ENCODE measurements at places on chromosomes 7 and 10.

GRCh38 chr7:112112822-112113255, 93.4 kb downstream of the DOCK4 start:
- no peak for DNase-seq

GRCh38 chr7:93238748-93239147, 6.6 kb downstream of the VPS50 start:
- no peak for DNase-seq

DNA sequence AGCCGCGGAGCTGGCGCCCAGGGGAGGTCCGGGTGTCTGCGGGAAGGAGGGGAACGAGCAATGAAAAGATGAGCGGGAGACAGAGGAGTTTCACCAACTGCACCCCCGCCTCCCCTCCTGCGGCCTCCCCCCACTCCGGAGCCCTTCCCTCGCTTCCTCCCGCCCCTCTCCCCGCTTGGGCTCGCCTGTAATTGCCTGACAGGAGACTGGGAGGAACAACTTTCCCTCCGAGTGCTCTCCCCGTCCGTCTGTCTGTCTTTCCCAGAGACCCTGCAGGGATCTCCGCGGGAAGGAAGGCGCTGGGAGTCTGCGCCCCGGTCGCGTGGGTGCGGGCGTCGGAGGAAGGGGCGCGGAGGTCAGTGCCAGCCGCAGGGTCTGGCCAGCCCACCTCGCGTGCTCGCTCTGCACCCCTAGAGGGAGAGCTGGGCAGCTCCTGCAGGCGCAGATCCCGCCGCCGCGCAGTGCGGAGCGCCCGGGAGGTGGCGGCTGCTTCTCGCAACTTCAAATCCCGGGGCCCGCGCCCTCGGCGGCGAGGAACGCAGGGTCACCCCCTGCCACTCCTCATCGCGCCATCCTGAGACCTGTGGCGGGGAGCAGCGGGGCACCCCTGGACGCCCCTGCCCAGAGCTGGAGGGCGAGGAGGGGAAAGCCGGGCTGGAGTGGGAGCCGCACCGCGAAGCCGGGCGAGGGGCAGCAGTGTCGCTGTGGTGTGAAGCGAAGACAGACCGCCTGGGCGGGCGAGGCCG, 511 bp upstream of the NRP1 start:
- no peak for DNase-seq

DNA sequence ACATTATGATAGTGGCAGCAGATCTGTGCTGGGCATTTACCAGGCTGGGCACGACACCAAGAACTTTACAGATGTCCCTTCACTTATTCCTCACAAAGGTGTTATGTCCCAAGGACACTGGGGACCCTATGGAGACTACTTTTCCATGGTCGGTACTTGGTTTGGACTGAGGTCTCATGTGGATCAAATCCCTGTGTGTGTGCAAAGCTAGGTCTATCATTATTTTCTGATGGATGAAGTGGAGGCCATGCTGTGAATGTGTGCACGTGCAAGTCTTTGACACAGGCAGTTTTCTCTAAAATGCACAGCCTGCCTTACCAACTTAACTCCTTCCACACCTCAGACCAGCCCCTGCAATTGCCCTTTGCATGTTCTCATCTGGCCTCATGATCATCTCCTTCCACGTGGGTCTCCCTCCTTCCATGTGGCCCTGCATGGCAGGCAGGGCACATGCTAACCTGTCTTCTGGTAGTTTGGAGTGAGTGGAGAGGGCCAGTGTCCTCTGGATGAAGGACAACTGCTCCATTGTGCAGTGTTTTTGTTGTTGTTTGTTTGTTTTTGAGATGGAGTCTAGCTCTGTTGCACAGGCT, 16.0 kb upstream of the ZNF273 start:
- DNase-seq = no peak

DNA sequence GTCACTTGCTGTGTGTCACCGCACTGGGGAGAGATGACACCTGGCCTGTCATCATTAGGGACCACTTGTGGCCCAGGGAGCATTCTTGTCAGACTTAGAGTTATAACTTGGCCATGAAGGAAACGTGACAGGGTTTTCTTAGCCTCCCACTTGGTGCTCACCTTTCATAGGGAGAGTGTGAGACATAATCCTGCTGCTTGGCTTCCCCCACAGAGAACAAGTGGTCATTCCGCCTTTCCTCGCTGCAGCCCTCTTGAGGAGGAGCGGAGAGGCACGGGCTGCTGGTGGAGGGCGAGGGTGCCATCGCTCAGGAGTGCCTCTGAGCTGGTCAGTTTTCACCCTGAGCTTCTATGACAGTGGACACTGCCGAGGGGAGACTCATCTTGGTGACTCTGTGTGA, 125.0 kb upstream of the GJD4 start:
- DNase-seq = no peak

DNA sequence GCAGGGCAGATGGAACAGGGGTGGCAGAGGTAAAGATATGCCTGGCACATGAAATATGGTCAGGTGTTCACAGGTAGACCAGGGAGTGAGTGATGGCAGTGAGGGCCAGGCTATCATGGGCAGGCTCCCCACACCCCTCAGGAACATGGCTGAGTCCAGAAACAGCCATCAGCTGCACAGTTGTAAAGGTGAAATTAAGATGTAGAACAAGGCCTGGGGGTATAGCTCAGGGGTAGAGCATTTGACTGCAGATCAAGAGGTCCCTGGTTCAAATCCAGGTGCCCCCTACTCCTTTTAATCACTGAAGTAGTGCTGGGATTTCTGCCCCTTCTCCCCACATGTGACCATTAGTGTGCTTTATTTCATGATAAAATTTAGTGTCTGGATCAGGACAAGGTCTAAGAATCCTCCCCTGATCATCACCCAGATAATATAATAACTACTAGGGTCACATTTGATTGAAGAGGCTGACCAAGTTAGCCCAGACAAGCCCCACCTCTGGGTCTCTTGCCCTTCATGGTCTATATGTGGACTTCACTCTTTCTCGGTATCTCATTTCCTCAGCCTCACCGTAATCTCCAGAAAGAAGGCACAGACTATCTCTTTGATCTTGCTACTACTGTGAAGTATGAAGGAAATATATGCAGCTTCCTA, 69.0 kb downstream of the ZNF783 start:
- no peak for DNase-seq

GRCh38 chr10:132816718-132817117, 30.8 kb upstream of the NKX6-2 start:
- no peak for DNase-seq

GRCh38 chr10:8577686-8578085, 523.2 kb downstream of the GATA3 start:
- no peak for DNase-seq

DNA sequence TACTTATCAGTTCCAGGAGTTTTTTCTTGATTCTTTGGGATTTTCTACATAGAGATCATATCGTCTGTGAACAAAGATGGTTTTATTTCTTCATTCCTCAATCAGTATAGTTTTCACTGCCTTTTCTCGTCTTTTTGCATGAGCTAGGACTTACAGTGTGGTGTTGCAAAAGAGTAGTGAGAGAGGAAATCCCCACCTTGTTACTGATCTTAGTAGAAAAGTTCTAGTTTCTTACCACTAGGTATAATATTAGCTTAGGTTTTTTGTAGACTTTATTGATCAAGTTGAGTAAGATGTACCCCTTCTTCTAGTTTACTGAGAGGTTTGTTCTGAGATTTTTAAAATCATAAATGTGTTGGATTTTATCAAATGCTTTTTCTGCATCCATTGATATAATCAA, 123.3 kb downstream of the TMEM26 start:
- no peak for DNase-seq

GRCh38 chr10:949446-949845, 17.9 kb upstream of the LARP4B start:
- no peak for DNase-seq

- no peak for DNase-seq
Observed at GRCh38 chr10:33270971-33271370, 63.5 kb downstream of the NRP1 start.

DNA sequence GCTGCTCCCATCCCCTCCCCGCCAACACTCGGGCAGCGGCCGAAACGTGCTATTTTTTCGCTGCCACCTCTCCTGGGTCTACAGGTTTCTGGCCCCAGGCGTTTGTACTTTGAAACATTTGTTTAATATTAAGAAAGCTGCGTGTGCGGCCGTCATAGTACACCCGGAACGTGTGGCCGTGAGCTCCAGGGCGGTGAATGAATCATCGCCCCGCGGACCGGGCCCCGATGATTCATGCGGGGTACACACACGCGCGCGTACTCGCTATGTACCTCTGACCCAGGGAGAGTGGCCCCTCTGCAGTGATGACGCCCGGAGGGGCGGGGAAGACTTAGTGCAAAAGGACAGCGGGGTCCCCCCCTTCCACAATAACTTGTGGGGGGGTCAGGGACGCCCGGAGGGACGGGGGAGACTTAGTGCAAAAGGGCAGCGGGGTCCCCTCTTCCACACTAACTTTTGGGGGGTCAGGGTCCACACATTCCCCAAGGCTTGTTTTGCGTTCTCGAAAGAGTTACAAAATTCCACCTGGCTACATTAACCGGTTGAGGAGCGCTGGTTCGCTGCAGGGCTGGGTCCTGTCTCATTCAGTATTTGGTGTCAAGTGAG, 56.5 kb upstream of the PCGF5 start:
- DNase-seq = peak; percentile 10

DNA sequence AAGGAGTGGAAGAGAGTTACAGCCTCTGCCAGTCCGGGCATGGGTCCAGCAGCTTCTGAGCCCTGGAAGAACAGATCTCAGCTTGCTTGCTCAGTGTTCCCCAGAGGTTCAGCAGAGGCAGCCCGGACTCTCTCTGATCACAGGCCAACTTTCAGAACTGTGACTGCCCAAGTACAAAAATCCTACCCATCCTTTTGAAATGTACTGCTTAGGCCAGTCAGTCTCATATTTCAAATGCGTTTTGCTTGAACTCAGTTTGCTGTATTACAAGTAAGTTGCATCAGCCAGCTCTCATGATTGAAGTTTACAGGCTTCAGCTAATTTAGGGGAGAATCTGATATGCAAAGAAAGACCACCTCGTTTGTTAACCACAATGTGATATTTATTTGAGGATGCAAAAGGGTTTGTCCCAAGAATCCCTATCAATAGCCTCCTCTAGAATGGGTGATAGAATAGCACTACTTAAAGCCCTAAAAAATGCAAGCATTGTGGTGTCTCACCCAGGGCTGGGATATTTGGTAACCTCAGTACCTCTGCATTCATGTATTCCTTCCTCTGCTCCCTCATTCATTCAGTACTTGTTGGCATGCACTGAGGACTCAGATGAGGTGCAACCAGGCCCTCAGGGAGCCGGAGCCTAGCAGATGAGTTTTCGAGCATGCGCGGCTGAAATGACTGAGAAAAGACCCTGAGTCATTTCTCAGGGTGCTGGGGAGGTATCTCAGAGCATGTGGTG, 7.0 kb downstream of the AIMP2 start:
- no peak for DNase-seq

GRCh38 chr10:107011105-107011504, 153.4 kb downstream of the SORCS1 start:
- DNase-seq = no peak

Data from GM19239 (cell line).